ENCODE measurements at places on chromosomes 4 and X.
A peak's percentile ranks its signal among the peaks of the same experiment; 100 is the strongest.

DNA sequence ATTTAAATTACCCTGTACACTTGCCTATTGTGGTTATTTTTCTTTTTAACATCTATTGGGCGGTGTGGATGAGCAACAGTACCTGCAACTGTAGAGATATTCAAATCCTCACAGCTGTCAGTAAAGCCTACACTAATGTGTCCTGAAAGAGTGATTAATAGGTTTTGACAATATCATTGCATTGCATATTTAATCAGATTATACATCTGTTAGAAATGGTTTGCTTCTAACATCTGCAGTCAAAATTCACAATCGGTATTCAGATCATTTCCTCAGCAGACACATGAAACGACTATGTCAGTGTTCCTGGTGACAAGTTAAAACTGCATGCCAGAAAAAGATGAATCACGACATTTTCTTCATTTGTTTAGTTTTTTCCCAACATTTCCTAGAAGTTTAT is 254.6 kb upstream of the EPHA5 start:
- DNase-seq: no peak

DNA sequence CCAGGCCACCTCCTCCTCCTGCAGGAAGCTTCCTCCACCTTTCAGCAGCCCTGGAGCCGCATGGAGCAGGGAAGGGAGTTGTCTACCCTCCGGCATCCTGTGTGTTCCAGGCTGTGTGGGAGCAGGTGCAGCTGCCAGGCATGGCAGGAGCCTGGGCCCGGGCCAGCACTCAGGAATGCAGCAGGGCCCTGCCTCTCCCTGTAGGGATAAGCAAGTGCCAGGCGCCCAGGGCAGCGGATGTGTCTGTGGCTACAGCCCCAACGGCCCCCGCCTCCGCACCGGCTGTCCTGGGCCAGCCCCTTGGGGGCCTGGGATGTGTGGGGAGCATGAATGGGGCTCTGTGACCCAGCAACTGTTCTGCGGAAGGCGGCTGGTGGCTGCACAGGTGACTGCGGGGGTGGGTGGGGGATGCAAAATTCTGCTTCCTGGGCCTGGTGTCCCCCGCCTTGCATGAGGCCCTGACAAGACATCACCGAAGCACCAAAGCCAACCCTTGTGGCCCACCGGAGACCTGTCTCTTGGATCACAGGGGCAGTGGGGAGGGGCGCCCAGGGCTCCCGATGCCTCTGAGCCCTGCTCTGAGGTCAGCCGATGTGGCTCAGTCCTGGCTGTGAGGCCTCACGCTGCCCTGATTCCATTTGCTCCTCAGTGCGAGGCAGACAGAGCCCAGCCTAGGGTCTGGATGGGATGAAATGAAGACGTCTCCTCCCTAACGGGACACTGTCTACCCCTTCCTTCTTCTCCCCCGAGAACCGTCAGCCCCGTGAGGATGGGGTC is 1.4 kb upstream of the DOK7 start:
- DNase-seq: no peak

- no peak for DNase-seq
These were observed 21.4 kb upstream of the NSUN7 start for GRCh38 chr4:40728333-40728732.

DNA sequence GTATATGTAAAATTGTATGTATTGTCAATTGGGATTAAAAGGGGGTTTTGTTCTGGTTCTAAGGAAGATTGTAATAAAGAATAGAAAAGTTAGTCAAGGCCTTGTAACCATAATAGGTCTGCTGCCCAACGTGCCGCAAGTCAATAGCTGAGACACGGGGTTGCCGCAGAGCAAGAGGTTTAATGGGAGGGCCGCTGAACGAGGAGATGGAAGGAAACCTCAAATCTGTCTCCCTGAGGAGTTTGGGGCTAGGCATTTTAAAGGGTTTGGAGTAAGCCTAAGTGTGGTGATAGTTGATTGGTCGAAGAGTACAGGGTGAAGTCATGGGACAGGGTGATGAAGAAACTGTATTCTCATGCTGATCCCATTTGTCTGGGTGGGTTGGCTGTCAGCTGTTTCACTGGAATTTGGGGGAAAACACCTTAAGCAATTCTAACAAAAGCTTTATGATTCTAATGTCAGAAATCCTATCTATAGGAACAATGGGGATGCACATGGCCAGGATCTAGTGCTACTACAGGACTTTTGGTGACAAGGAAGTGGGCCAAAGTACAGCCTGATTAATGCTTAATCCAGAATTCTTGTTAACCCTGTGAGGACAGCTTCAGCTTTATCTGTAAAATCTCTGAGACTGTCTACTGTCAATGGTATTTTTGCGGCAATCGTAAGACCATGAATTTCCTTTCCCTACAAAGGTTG is 86.9 kb downstream of the RELL1 start:
- DNase-seq: no peak

DNA sequence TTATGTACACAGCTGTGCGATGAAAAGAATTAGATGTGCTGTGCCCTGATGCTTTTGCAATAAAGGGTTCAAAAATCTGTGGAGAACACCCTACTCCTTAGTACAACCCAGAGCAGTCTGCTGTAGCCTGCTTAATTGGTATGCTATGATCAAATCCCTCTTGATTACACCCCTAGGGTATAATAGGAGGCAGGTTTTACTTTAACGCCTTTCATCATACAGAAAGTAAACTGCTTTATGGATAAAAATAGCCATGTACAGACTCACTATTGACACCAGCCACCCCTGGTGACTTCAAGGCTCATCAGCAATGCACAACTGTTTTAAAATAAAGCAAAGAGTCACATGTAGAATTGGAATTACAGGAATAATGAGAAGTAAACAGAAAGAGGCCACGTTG is 315.3 kb downstream of the DMD start:
- DNase-seq: no peak

- peak; percentile 72 for DNase-seq
These were observed 4.9 kb downstream of the CPEB2 start for GRCh38 chr4:15007201-15007600.

DNA sequence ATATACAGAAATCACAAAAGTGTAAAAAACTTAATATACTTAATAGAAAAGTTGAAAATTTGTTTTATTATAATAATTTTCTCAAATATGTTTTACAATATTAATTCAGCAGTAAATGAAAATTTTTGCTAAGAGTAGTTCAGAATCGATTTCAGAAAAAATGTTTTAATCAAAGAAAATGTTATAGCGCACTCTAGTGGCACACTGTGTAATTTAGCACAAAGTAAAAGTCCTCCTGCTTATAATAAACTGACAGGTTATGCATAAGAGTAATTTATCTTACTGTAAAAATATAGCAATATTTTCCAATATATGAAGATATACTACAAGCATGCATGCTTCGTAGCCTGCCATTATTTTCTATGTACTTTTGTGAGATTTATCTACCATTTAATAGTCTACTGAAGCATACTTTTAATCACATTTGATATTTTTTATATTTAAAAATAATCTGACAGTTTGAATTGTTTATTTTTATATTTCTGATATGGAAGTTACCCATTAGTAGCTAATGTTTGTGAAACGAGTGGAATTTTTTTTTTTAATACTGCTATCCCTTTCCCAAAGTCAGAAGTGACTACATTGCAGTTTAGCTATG is 217.9 kb upstream of the KLHL4 start:
- DNase-seq: peak; percentile 24

DNA sequence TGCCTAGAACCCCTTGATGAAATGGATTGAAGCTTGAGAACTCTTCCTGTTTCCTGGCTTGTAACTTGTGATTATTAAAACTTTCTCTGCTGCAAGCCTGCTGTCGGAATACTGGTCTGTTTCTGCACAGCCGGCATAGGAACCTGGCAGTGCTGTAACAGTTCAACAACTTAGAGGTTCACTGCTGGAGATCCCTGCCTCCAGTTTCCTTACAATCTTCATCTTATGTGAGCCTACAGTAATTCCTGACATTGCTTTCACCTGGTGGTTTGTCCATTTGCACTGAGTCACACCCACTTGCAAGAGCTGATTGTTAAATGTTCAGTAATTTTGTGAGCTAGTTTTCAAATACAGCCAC is 1.3 kb upstream of the SEPSECS start:
- no peak for DNase-seq

- peak; percentile 28 for DNase-seq
These were observed 6.0 kb downstream of the SMAD1 start for GRCh38 chr4:145487631-145488030.

- DNase-seq: no peak
These were observed 328.7 kb upstream of the ZFP42 start for GRCh38 chr4:187666697-187667494.

DNA sequence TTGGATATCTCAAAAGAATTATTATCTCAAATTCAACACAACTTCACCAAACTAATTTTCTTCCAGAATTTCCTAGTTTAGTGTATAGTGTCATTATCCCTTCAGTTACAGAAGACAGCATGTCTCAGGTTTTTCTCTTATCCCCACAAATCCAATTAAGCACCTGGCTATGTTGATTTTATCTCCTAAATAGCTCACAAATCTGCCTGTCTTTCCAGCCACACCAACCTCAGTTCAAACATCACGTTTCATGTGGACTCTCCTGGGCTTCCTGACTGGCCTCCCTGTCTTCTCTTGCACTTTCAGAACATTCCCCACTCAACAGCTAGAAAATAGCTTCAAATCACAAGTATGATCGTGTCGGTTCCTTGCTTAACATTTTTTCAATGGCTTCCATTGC is 14.8 kb downstream of the STK32B start:
- DNase-seq: no peak

DNA sequence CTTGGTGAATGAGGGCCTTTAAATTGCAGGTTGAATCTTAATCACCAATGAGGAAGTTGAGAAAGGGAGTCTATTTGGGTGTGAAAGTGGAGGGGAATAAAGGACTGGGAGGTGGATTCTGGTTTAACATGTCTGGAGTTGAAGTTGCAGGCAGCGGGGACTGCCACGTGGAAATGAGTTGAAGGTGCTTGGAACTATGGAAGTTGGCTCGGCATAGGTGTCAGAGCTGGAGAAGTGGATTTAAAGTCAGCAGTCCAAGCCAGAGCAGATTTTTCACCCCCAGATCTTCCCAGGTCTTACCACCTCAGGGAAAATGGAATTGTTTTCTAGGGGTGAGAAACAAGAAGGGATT is 44.9 kb downstream of the TIGD4 start:
- no peak for DNase-seq

- DNase-seq: peak; percentile 59
These were observed 9.1 kb downstream of the ELF2 start for GRCh38 chr4:139167774-139168444.

- DNase-seq: no peak
These were observed 223.4 kb downstream of the SHROOM3 start for GRCh38 chr4:76658231-76659102.

GRCh38 chr4:173538148-173538908 is 8.3 kb upstream of the HAND2 start:
- DNase-seq: peak; percentile 71
